ENCODE measurements at places on chromosomes 3 and 15. TPM values are rescaled to one million over a fixed set of nuclear protein-coding genes. Genes with fewer than 3 reads are reported as not detected.

Gene RLBP1
- total RNA-seq, result not detected

Gene NME9
- 0.43 TPM for total RNA-seq

Gene MEIS2
- total RNA-seq, result 9.1 TPM

Gene ROPN1
- total RNA-seq, result not detected

Gene FAM81A
- total RNA-seq, result 3.0 TPM

Gene INKA1
- 2.5 TPM for total RNA-seq

Gene CELSR3
- total RNA-seq, result 0.87 TPM

Gene CADM2
- not detected for total RNA-seq

Gene TKT
- 403 TPM for total RNA-seq

All from epithelial cell of proximal tubule (primary cell).